ENCODE measurements at places on chromosomes 3 and 15.

GRCh38 chr3:158776531-158776930 is 25.3 kb upstream of the MFSD1 start:
- no peak for DNase-seq

DNA sequence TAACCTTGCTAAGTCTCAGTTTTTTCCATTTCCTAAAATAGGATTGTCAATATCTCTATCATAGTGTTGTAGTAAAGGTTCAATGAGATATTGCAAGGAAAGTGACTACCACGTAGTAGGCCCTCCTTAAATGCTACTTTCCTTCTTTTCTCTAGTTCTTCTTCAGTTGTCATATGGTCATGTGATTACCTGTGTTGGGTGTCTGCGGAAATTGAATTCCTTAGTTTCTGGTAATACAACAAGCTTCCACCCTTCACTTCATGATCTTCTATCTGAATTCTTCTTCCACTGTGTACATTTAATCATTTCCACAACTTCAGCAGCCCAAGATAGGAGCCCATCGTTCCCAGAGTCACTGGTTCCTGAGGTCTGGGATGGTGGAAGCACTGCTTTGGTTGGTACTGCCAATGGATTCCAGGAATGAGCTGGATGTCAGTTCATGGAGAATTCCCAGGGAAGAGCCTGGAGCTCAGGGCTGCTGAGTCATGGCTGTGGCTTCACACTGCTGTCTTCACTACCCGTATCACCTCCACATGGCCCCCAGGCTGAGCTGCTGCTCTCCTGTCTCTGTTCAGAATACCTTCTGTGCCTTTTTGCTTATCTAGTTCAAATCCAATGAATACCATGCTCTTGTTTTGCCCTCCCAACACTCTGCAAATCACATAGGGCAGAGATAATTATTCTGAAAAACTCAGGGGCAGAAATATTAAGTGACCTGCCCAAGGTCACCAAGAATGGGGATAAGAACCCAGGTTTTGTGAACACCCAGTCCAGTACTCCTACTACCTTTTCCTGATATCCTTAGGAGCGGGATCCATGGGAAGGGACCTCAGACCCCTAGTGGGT is 98.6 kb downstream of the RPL39L start:
- DNase-seq, result no peak

- DNase-seq, result peak; percentile 22
Measured at GRCh38 chr3:13347390-13347950, 72.7 kb downstream of the NUP210 start.

- DNase-seq, result no peak
Measured at GRCh38 chr3:6179761-6180160, 681.2 kb upstream of the GRM7 start.

DNA sequence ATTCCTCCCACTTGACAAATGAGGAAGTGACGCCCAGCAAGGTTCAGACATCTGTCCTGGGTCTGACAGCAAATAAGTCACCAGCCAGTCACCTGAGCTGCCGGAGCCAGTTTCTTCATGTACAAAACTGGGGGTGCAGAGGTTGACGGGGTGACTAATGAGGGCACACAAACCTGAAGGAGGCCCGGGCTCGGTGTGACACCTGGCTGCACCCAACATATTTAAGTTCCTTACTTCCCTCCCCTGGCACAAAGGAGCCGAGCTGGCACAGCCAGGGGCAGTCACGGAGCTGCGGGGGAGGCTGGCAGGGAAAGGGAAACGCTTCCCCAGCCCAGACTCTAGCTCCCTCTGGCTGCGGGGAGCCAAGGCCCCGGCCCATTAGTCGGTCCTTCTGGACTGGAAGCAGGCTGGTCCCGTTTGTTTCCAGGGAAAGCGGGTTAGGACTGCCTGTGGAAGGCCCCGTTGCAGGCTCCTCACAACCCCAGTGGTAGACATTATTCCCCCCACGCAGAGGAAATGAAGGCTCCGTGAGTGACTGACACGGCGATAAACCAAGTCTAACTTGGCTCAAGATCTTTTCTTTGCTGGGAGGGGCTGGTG is 2.3 kb downstream of the FBXL22 start:
- peak; percentile 55 for DNase-seq

DNA sequence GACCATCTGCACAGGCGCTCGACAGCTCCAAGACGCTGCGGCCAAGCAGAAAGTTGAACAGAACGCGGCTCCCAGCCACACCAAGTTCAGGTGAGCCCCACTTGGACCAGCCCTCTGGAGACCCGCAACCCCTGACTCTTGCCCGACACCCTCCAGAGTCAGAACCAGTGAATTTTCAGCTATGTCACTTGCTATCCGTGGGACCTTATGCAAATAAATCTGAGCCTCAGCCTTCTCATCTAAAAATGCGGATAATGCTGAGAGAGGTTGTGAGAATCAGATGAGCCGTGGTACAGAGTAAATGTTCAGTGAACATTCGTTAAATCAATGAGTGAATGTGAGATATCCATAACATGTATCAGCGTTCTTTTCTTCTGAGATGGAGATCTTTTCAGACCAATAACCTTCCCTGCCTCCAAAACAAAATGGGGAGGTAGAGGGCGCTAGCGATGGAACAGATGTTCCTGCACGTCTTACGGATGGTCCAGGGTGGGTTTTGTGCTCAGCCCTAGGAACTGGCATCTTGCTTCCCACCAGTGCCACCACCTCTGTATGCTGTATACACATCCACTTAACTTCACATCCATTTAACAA is 524 bp downstream of the MRPS11 start:
- no peak for DNase-seq

- DNase-seq, result no peak
Measured at GRCh38 chr15:84888639-84889038, 4.2 kb downstream of the SLC28A1 start.

DNA sequence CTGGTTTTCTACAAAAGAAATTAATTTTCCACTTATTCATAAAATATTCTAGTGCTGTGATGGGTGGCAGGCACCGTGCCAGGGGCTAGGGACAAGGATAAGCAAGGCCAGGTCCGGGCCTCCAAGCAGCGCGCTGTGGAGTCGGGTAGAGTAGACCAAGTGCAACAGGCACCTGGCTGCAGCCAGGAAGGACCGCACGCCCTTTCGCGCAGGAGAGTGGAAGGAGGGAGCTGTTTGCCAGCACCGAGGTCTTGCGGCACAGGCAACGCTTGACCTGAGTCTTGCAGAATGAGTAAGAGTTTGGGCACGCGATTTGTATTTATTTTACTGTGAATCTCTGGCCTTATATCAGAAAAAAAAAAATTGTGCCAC is at the start of gene CASR:
CASR (plus strand) TSS at position 148 of the 372 bp plus-strand sequence. CDS start 70,522 bp downstream, outside the sequence.
- peak; percentile 17 for DNase-seq

- DNase-seq, result no peak
Measured at GRCh38 chr3:5084224-5084623, 37.9 kb upstream of the ARL8B start.

DNA sequence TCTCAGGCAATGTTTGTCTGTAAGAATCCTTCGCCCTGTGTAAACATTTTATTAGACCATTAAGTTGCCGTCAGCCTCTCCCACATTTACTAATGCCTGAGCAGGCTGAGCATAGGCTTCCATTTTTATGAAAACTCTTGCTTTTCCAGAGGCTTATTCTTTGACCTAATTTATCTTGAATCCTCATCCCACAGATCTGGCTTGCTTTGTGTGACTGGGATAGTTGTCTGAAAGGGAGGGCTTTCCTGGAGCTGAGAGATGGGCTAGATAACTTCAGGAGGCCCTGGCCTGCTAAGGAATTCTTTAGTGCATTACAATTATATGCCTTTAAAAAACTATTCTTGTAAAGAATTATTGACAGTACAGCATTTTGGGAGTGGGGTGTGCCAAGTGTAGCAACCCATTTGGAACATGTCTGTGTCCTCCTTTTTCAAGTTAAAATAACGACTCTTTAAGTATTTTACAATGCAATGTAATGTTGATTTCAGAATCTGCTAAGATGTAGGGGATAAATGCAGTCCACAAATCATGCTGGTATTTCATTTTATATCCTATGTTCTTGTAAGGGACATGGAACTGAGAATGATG is 52.4 kb downstream of the EEFSEC start:
- DNase-seq, result no peak

DNA sequence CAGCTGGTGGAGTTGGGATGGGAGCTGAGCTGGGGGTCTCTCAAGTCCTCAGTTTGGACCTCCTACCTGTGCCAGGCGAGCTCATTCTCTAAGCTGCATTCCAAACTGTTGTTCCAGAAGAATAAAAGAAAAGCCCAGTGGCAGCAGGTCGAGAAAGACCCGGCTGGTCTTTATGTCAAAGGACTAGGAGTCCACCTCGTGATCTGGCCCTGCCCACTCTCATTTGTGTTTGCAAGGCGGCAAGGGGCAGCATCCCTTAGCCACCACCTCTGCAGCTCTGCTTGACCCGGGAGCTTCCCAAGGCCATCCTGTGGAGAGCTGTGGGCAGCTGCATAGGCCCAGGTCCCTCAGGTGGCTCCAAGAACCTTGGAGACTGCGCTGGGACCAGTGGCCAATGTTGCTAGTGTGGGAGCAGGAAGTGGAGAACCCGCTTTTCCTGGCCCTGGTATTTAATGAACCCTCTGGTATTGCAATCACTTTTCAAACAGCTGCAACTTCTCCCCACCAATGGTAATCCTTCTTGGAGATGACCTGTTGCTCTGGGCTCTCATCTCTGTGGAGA is 30.9 kb downstream of the KY start:
- DNase-seq, result no peak

DNA sequence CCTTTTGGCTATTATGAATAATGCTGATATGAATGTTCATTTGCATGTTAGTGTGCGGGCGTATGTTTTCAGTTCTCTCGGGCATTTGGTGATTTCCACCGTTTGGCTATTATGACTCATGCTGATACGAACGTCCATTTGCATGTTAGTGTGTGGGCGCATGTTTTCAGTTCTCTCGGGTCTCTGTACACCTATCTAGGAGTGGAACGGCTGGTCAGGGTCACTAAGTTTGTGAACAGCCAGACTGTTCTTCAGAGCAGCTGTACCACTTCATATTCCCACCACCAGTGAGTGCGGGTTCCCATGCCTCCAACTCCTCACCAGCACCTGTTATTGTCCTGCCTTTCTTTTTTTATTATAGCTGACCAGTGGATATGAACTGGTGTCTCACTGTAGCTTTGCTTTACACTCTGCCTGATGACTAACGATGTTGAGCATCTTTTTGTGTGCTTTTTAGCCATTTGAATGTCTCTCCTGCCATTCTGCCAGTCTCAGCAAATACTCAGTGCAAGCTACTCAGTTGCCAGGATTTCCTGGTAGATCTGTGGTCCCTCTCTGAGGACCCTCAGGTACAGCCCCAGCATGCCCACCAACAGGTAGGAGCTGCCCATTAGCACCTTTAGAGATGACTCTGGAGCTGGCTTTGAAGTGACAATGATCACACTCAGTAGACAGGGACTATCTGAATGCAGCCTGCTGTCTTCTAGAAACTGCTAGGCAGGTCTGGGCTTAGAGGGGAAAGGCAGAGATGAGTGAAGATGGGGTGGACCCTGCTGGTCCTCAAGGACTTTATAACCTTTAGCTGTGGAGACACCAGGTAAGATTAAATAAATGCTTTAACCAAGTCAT is 141.1 kb downstream of the XXYLT1 start:
- DNase-seq, result no peak

DNA sequence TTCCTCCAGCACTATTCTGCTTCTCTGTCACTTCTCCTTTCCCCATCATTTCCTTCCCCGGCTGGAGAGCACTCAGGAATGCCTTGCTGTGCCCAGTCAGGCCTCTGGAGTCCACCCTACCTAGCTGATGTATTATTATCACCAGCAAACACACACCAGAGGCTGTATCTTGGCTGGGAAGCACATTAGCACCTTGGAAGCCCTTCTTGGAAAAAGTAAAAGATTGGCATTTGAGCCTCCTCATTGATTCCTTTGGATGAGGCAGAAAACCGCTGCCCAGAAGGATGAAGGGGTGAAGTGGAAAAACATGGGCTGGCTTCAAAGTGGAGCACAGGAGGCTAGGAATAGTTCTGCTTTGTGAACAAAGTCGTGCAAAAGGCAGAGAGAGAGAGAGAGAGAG is 244.3 kb downstream of the RPLP1 start:
- no peak for DNase-seq

DNA sequence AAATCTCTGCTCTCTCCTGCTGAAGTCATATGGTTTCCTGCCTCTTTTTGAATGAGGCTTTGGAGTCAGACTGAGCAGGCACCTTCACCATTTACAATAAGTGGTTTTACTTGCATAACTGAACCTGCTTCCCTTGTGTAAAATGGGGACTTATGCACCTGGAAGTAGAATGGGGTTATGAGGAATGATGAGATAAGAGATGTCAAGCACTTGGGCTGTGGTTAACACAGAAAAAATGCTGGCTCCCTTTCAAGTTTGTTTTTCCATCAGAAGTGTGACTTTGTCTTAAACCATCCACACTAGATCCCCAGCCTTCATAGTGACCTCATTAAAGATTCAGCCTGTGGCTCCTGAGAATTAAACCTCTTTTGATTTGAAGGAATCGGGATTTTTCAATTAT is 5.2 kb downstream of the EXOSC7 start:
- DNase-seq, result no peak

DNA sequence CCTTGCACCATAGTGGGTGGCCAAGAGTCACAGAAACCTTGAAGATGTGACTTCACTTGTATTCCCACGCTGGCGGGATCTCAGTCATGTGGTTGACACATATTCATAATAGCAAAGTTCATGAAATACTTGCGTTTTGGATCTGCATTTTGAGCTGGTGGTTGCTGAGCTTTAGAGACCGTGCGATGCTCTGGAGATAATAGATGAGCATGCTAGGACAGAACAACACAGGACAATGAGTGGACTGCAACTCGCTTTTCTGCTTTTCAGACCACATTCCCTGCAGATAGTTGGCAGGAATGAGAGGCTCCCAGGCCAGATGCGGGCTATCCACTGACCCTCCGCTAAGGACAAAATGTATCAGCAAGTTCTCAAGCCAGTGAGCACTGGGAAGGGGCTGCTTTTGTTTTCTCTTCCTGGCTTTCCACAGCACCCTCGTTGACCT is 13.8 kb upstream of the STARD5 start:
- DNase-seq, result no peak

GRCh38 chr3:77475507-77475906 is 435.6 kb downstream of the ROBO2 start:
- DNase-seq, result no peak

GRCh38 chr15:62357431-62357830 is 192.3 kb upstream of the C2CD4B start:
- DNase-seq, result no peak

Measured in AG08396 (cell line).